ENCODE measurements at places on chromosomes 11 and 22.
A peak's percentile ranks its signal among the peaks of the same experiment; 100 is the strongest.

DNA sequence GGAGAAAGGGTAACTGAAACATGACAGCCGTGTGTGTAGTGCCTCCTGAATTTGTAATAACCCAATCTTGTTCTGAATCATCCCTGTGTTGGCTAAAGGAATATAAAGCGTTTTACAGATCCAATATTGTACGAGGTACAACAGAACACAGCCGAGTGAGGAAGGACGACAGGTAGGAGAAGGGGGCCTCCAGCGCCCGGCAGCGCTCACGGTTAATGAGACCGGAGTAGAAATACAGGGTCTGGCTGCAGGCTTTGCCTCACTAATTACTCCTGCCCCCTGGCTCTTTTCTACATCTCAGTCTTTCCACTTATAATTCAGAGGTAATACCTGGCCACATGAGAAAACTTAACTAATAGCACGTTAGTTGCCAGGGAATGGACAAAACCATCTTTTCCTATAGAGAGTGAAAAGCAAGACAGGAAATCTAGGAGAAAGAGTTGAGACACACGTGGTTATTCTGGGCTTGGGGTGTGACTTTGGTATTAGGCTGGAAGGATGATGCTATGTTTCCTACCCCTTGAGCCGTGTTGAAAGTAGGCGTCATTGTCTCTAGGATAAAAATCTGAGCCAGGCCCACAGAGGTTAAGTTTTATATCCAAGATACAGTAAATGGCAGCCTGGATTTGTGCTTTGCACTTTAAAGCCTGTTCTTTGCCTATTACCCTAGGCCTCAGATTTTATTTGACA, 54.1 kb downstream of the GRIK4 start:
- no peak for DNase-seq

- DNase-seq = peak; percentile 80
Observed at GRCh38 chr11:65184146-65184545, 2.4 kb downstream of the CAPN1 start.

GRCh38 chr11:121104312-121104762, 3.3 kb downstream of the TECTA start:
- peak; percentile 52 for DNase-seq

- no peak for DNase-seq
Observed at GRCh38 chr11:118608360-118609227, 1.2 kb downstream of the PHLDB1 start.

DNA sequence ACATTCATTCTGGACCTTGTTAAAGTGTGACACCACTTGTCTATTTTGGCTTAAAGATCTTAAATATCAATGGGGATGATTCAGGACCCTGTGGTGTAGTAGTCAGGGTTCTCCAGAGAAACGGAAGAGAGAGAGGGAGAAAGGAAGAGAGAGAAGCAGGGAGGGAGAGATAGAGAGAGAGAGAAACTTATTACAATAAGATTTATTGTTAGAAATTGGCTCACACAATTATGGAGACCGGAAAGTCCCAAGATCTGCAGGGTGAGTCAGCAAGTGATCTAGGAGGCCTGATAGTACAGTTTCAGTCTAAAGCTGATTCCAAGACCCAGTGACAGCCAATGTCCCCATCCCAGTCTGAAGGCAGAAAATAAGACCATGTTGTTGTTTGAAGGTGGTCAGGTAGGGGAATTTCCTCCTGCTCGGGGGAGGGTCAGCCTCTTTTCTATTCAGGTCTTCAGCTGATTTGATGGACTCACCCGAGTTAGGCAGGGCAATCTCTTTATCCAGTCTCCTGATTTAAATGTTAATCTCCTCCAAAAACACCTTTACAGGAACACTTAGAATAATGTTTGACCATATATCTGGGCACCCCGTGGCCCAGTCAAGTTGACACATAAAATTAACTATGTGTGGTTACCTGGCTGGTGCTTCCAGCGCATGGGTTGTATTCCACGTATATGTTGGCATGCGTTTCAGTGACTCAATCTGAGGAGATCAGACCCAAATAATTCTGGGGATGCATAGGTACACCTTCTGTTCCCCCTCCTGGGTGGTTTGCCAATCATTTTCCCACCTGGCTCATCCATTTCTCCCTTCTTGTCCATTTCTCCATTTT, 1350.5 kb downstream of the TBC1D22A start:
- DNase-seq = no peak

DNA sequence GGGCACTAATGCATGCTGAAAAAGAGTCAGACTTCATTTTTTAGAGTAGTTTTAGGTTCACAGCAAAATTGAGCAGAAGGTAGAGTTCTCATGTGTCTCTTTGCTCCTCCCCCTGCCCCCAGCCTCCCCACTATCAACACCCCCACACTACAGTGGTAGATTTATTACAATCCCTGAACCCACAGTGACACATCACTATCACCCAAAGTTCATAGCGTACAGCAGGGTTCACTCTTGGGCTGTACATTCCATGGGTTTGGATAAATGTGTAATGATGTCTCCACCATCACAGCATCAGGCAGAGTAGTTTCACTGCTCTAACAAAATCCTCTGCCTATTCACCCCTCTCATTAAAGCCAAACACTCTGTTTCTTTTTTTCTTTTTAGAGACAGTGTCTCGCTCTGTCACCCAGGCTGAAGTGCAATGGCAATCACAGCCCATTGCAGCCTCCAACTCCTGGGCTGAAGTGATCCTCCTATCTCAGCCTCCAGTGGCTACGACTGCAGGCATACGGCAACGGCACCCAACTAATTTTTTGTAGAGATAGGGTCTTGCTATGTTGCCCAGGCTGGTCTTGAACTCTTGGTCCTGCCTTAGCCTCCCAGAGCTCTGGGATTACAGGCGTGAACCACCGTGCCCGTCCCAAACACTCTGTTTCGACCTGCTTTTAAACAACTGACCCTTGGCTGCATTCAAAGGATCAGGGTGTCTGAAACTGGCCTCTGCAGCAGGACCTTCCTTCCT, 4.1 kb downstream of the BEST1 start:
- no peak for DNase-seq

All from WTC11 (cell line).